ENCODE measurements at places on chromosomes 1 and 21.

DNA sequence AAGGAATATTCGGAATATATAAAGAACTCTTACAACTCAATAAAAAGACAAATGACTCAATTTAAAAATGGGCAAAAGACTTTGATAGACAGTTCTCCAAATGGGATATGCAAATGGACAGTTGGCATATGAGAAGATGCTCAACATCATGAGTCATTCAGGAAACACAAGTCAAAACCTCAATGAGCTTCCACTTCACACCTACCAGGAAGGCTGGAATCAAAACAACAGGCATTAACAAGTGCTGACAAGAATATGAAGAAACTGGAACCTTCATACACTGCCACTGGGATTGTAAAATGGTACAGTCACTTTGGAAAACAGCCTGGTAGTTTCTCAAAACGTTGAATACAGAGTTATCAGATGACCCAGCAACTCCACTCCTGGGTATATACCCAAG, 17.2 kb downstream of the PGBD5 start:
- DNase-seq = no peak

- DNase-seq = no peak
Observed at GRCh38 chr21:36610201-36610600, 88.7 kb upstream of the SIM2 start.

DNA sequence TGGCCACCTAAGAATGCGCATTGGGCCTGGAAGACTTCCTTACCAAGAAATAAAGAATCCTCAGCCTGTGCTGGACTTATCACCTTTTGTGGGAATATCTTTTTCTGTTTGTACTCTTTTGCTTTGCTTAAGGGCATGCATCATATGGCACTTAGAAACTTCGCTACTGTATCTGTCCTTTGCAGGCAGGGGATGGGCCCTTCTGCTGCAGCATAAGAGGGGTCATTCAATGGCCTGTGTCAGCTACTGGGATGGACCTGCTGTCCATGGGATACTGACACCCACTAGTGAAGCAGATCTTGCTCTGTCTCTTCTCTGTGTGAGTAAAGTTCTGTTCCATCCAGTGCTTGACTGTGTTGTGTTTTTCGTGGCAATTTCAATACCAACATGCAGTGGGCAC, 239.0 kb upstream of the JUN start:
- DNase-seq = no peak

GRCh38 chr1:208159555-208160258, 84.5 kb downstream of the PLXNA2 start:
- DNase-seq = no peak

- no peak for DNase-seq
Observed at GRCh38 chr1:55217226-55217986, 2.2 kb upstream of the USP24 start.

DNA sequence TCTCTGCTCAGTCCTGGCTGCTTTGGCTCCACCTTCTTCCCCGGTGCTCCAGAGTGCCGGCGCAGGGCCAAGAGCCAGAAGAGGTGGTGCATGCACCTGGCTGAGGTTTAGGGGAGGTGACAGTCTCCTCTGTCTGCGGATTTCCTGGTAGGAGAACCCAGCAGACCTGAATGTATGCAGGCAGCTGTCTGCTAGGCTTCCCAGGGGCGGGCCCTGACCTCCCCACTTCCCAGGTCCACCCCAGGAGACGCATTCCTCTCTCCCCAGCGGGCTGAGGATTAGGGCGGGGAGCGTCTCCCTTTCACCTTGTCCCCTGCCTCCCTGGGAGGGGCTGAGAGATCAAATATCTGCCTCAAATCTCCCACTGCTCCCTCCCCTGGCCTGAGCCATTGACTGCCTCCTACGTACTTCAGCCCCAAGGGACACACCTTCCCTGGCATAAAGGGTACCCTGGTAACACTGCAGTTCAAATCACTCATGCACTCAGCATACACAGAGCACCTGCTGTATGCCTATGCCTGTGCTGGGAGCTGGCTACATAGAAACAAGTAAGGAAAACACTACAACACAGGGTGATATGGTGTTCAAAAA, 27.5 kb downstream of the DMBX1 start:
- peak; percentile 72 for DNase-seq

GRCh38 chr1:36573445-36573844, 90.7 kb upstream of the CSF3R start:
- DNase-seq = no peak

Data from NCI-H146 (cell line).